Stomach (tissue), 19 donors: ENCODE measurements at places on chromosomes 13 and 19.

DNA sequence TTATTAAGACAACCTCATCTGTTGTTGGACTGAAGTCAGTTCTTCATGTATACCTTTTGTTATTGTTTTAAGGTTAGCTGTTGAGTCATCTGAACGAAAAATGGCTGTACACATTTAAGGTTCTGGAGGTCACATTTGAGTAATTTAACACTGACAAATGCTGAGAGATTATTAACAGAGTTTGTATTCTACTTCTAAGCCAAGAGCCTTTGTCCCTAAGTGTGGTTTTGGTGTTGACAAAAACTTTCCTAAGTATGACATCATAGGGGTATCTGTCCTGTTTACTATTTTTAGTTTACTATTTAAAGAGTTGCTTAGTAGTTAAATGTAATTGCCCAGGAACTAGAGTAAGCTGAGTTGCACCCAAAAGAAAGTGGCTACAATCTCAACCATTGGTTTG, 71.9 kb downstream of the CDK8 start:
- no peak for DNase-seq

DNA sequence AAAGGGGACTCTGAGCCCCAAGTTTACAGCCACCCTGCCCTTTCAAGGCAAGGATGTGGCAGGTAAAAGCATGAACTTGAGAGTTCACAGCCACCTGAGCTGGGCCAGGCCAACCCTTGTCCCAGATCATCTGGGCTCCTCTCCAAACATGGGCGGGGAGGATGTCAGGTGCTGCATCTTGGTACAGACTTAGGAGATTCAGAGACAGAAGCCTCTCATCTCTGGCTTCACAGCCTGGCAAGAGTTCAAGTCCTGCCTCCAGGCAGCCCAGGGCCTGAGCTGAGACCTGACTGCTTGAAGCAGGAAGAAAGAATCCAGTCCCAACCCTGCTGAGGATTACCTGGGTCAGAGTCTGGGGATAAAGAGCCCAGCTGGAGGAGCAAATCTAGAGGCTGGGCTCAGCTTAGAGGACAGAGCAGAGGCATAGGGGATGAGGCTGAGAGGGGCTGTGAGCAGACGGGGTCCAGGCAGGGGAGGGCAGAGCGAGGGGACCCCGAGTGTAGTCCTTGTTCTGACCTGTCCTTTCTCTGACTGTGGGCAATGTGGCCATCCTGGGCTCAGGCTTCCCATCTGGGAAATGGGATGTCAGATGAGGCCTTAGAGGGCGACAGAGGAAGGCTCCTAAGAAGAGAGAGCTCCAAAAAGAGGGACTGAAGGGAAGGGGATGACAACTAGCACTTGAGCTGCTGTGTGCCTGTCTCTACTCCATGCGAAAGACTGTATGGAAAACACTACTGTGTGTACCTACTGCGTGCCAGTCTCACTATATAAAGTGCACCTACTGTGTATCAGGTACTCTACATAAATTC, 6.6 kb upstream of the OR10H5 start:
- peak; percentile 28 for DNase-seq

DNA sequence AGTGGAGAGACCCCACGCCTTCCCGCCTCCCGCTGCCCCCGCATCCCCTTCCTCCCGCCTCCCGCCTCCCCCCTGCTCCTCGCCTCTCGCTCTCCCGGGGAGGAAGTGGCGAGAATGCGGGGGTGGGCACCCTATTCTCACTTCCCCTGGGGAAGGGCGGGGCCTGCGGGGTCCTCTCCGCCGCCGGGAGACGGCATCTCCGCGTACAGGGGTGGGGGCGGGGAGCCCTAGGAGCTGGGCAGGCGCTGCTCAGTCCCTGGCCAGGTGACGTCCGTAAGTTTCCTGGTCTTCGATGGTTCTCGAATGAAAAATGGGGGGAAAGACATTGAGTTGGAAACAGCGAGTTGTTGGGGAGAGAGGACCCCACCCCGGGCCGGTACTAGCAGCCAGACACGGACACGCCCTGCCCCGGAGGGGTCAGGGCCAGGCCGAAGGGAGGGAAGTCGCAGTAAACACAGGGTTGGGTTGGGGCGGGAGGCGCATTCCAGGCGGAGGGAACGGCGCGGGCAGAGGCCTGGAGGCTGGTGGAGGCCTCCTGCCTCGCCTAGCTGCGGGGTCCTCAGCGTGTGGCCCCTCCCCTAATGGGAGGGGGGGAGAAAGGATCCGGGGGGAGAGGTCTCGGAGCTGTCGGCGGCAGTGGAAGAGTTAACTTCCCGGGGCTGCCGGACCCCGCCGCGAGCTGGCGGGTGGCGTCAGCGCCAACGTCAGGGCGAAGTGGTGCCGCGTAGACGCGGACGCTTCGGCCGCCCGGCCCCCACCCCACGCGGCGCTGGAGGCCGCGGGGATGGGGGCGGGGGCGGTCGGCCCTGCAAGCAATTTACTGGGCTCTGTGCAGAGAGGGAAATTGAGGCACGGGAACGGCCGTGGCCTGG, 10.4 kb upstream of the JUND start:
- peak; percentile 96 for DNase-seq

DNA sequence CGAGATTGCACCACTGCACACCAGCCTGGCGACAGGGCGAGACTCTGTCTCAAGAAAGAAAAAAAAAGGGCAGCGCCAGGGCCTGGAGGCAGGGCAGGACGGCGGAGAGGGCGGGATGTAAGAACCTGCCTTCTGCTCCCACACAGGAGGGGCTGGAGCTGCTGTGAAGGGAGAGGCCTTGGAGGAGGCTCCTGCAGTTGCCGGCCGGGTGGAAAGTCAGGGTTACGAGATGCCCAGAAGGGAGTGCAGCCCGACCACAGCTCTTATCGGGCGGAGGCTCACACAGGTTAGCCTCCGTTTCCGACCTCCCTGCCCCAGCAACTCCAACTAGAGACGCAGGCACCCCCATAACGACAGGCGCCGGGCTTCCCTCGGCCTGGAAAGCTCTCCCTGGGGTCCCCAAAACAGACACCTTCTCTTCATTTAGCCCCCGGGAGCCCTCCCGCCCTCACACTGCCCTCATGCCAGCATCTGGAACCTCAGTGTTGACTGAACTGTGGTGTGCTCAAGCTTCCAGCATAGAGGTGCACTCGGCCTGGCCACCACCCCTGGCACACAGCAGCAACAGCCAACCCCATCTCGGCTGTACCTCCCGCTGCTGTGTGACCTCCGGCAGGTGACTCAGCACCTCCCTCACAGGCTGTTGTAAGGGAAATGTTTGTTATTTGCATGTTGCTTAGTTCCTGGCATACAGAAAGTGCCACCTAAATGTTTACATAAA, 1.4 kb downstream of the PLPP2 start:
- DNase-seq = peak; percentile 87

- DNase-seq = no peak
Observed at GRCh38 chr19:18239303-18239702, 13.1 kb upstream of the PDE4C start.

GRCh38 chr13:48235341-48236135, 2.5 kb downstream of the ITM2B start:
- peak; percentile 69 for DNase-seq

- no peak for DNase-seq
Observed at GRCh38 chr19:58350871-58351557, 2.3 kb downstream of the A1BG start.

DNA sequence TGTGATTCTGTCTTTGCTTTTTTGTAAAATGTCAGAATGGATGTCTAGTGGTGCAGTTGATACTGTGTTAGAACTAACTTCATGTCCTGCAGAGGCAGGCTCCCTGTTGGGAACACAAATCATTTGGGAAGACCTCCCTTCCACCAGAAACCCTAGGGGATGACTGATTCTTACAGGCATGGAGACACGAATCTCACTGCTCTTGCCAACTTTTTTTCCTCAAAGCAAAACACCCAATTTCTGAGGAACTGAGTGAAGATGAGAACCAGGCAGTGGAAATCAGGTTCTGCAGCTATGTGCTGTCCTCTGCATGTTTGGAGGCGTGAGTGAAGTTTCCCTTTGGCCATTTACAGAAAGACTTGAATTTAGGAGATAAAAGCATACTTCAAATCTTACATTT, 87.5 kb upstream of the CSNK1A1L start:
- no peak for DNase-seq

- DNase-seq = no peak
Observed at GRCh38 chr13:67229481-67230403, at the start of gene PCDH9. PCDH9 (minus strand) TSS chr13:67230336; CDS start chr13:67228440, 1,896 bp downstream.

DNA sequence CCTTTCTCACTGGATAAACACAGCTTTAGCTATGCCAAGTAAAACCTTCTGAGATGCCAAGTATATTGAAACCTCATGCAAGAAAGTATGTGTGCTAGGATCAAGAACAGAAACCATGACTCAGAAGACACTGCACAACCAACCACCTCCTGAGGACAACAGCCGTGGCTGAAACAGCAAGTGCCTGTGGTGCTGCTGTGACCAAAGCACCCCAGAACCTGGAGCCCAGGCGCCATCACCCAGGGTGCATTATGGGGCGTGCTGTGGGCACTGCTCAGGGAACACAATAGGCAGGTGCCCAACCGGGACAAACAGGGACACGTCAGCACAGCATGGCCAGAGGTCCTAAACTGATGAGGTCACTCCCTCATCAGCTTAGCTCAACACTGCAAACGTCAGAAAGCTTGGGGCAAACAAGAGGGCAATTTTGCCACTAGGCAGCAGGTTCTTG, 101.3 kb upstream of the SLC15A1 start:
- no peak for DNase-seq

DNA sequence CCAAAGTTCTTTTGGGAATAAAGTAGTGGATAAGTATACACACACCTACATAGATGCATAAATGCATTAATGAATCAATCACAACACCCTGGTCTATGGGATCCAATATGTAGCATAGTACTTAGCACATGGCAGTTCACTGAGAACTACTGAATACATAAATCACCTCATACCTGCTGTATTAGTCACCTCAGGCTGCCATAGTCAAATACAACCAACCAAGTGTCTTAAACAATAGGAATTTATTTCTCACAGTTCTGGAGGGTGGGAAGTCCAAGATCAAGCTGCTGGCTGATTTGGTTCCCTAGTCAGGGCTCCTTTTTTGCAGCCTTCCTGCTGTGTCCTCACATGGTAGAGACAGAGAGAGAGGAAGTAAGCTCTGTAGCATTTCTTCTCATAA, 228.2 kb downstream of the NHLRC3 start:
- no peak for DNase-seq

DNA sequence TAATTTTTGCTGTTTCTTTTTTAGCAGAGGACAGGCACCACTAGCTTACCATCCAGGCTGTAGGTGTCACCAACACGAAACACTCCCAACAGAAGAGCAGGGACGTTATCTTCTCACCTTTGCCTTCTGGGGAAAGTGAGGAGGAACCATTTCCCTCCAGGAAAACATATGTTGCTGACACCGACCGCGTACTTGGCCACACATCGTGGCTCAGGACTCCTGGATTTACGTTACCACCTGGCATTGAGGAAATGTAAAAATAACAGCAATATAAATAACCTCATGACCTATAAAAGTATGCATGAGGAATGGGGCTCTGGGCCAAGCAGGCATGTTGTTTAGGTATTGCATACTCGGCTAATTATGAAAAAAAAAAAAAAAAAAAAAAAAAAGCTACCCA, 525.1 kb downstream of the MYO16 start:
- no peak for DNase-seq

DNA sequence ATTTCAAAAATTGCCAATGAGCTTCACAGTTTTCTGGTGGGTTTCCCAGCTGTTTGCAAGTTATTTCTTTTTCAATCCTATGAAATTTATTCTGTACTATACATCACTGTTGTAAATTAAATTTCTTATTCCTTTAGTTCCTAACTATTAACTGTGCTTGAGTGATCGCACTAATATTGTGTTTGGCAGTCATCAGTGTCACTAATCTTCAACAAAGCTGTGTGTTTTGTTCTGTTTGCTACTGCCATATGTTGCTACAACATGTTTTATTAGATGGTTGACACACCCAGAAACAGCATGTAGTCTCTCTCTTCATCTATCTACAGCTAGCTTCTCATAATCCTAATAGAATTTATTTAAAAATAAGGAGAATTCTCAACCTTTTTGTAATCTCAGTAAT, 453.6 kb upstream of the PRR20A start:
- no peak for DNase-seq

DNA sequence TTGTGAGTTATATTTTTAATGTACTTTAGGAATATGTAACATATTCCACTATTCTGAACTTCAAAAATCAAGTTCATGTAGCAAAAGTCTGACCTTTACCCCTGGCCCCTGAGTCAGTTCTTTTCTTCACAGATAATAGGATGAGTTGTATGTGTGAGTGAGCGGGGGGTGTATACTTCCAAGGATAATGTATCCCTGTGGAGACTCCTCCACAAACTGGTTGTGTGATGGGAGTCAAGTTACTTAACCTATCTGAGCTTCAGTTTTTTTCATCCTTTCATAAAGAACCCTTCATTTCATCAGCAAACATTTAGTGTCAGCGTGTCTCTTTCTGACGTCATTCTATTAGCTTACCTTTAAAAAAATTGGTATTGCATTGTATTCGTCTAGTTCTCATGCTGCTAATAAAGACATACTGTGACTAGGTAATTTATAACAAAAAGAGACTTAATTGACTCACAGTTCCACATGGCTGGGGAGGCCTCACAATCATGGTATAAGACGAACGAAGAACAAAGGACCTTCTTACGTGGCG, 288.1 kb upstream of the GPC6 start:
- no peak for DNase-seq

GRCh38 chr13:21546372-21546771, 57.6 kb downstream of the MICU2 start:
- DNase-seq = no peak

DNA sequence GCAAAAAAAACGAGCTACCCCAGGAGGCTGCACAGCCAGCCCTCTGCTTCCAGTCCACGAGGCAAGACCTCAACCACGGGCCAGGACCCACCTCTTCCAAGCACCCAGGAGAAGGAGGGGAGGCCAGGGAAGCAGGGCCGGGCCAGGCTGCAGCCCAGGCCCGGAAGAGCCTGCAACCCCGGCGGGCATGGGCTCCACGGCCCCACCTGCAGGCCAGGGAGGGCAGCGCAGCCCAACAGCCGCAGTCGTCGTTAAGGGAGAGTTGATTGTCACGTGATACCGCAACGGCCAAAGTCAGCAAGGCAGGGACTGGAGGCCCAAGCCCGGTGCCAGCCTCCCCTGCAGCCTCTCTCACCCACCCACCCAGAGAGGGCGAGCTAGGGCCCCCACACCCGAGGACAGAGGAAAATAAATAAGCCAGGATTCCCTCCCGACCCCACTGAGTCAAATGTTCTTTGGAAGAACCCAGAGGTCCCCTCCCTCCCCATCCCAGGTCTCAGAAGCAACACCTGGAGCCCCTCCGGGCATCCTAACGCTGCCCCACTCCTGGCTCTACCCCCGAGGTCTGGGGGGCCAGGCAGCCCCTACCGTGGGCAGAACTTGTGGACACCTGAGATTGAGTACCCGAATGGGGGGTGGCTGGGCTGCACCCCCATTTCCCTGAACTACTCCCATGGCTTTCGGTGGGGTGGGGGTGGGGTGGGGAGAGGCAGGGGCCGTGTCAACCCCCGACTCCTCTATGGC, 5.2 kb upstream of the REXO1 start:
- peak; percentile 93 for DNase-seq

GRCh38 chr13:26050568-26051230, 1.1 kb downstream of the SHISA2 start:
- DNase-seq = peak; percentile 84
